ENCODE measurements at places on chromosomes 13 and 19.
A peak's percentile ranks its signal among the peaks of the same experiment; 100 is the strongest.

DNA sequence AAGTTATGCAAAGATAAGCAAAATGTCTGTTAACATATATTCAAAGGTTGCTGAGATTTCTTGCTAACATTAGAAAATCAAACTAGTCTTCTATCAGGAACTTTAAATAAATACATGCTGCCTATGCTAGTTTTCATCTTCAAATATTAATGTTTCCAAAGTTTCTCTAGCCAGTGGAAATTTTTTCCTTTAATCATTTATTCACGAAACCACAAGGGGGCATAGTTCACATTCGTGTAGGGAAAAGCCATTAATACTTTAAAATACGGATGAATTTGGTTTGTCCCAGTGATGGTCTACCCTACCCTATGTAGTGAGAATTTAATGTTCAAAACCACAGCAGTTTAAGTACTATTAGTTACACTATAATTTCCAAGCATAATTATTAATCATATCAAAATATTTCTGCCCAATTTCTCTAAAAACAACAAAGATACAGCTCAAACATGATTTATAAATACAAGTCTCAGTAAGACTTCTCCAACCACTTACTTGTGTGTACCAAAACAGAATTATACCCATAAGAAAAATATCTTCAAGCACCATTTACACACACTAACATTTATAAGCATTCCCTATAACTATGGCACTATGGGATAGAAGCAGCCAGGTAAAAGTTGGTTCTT, 16.2 kb downstream of the NUFIP1 start:
- DNase-seq: no peak

DNA sequence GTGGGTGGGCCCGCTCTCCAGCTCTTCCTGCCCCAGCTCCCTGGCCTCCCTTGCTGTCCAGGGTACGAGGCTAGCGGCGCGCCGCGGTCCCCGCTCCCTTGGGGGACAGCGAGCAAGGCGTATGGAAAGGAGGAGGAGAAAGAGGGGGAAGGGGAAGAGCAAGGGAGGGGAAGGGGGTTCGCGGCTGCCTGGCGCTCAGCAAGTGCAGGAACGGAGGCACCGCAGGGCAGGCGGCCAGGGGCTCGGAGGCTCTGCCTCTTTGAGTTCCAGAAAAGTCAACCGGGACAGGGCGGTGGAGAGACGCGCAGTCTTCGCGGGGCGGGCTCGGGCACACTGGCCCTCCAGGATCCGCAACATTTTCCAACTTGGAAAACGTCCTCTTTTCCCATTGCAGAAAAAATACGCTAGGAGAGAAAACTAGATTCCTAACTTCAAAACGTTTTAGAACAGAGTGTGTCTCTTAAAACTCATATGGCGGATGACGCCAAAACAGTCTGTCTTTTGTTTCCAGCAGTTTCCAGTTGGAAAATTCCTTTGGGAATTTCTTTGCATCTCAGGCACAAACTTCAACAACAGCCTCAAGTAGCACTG, 23.1 kb upstream of the TNFRSF19 start:
- DNase-seq: no peak

DNA sequence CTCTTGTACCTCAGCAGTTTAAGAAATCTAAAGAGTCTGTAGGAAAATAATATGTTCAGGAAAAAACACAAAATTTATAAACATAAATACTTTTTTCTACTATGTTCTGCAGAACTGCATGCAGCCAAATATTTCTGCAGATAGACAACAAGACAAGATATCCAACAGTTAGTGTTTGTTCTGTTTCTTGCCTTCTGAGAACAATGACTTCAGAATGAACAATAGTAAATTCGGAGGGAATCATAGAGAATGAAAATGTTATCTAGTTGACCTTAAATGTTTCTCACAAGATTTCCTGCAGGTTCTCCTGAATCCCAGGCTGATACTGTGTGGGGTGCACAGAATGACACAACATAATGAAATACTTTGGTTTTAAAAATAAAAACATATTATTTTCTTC, 180.4 kb downstream of the PCDH9 start:
- DNase-seq: no peak

- no peak for DNase-seq
These were observed 250.2 kb downstream of the ABCC4 start for GRCh38 chr13:95050800-95051615.

- no peak for DNase-seq
These were observed 140.5 kb downstream of the SLC7A1 start for GRCh38 chr13:29454931-29455481.

DNA sequence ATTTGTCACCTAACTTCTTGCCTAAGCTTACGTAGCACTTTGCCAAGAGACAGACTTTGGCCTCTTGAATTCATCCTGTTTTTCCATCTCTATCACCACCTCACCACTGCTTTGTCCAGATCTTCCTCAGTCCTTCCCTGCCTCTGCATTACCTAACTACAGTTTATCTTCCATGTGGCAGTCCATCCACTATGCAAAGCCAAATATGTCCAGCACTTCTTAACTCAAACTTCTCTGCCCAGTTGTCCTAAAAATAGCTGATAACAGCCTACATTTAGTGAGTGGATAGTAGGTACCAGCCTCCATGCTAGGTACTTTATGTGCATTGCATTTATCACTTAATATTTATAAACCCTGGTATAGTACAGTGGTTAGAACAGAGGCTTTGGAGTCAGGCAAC, 111.4 kb downstream of the ZAR1L start:
- no peak for DNase-seq

DNA sequence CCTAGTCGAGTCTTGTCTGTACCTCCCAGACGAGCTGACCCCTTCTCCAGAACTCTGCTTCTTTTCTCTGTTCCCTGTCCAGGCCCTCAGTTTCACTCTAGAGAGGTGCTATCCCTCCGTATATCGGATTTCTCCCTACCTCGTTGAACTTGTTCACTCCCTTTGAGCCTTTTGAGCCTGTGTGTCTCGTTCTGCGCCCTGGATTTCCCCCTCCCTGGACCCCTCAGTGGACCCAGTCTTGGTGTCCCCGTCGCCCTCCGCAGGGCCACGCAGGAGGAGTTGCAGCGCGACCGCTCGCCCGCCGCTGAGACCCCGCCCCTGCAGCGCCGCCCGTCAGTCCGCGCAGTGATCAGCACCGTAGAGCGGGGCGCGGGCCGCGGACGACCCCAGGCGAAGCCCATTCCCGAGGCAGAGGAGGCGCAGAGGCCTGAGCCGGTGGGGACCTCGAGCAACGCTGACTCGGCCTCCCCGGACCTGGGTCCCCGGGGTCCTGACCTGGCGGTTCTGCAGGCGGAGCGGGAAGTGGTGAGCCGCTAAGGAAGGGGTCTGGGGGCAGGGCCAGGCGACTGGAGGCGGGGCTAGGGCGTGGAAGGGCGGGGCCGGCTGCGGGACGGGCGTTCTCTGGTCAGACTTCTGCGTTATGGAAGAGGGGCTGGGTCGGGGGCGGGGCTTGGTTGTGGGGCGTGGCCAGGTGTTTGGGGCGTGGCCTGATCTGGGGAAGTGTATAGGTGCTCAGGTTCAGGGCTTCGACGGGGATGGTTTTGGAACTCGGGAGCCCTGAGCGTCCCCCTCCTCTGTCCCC, 5.5 kb downstream of the EPS8L1 start:
- DNase-seq: peak; percentile 86

DNA sequence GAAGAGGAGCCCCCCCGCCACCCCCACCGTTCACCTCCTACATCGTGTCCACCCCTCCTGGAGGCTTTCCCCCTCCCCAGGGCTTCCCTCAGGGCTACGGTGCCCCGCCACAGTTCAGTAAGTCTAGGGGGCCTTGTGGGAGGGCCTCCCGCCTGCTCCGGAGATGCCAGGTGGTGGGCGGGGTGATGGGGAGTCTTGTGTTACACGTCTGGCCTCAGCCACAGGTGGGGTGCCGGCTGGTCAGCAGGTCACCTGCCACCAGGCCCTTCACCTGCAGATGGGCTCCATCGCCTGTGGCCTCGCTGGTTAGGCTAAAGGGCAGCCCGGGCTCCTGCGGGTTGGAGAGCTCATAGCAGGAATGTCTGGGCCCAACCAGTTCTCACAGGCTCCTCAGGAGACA, 8.0 kb upstream of the RPS15 start:
- no peak for DNase-seq

GRCh38 chr19:48625891-48626327, 6.6 kb downstream of the SPHK2 start:
- DNase-seq: no peak
